ENCODE measurements at places on chromosomes 5 and 9. TPM values are rescaled to one million over a fixed set of nuclear protein-coding genes. Genes with fewer than 3 reads are reported as not detected.

- DNase-seq: no peak
Observed at GRCh38 chr9:72615931-72616330, 94.5 kb downstream of the TMC1 start.

DNA sequence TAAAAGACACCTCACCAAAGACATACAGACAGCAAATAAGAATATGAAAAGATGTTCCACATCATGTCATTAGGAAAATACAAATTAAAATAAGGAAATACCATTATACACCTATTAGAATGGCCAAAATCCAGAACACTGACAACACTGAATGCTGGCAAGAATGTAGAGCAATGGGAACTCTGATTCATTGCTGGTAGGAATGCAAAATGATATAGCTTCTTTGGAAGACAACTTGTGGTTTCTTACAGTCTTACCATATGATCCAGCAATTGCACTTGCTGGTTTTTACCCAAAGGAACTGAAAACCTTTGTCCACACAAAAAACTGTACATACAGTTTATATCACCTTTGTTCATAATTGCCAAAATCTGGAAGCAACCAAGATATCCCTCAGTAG lies 6.5 kb downstream of the TMEM161B start:
- no peak for DNase-seq

DNA sequence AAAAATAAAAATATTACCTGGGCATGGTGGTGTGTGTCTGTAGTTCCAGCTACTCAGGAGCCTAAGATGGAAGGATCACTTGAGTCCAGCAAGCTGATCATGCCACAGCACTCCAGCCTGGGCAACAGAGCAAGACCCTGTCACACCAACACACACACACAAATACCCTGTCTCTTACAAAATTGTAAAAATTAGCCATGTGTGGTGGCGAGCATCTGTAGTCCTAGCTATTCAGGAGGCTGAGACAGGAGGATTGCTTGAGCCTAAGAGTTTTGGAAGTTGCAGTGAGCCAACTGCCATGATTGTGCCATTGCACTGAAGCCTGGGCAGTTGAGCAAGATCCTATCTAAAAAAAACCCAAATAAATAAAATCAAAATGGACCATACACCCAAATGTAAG lies 32.1 kb upstream of the DENND4C start:
- DNase-seq: no peak

- DNase-seq: no peak
Observed at GRCh38 chr5:66494437-66494836, 101.8 kb upstream of the MAST4 start.

- no peak for DNase-seq
Observed at GRCh38 chr9:111502506-111502905, 18.3 kb upstream of the ECPAS start.

- no peak for DNase-seq
Observed at GRCh38 chr5:127961763-127962145, 121.8 kb upstream of the SLC12A2 start.

GRCh38 chr9:504921-505740 lies 290.5 kb downstream of the DOCK8 start:
- peak; percentile 19 for DNase-seq

DNA sequence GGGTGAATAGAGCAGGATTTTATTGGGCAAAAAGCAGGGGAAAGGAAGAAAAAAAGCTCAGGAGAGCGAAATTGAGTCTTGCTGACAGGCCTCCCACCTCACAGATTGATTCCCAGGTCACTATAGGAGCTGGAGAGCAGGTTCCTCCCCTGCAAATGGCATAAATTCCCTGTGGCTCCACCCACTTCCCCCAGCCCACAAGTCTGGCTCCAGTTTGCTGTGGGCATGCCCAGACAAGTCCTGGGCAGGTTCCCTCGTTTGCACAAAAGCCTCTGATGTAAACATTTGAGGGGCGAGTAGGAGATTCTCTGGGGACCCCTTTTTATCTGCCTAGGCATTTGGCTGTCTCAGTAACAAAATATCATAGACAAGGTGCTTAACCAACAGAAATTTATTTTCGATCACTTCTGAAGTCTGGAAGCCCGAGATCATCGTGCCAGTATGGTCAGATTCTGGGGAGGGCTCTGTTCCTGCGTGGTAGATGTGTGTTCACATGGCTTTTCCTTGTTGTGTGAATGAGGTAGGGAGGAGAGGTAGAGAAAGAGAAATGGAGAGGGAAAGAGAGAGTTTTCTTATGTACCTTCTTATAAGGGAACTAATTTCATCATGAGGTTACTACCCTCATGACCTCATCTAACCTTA lies 614.5 kb downstream of the MAT2B start:
- no peak for DNase-seq

The RAB3C gene
- polyA plus RNA-seq: not detected

The RIGI gene
- 17.7 TPM for polyA plus RNA-seq

The QRFP gene
- 0.75 TPM for polyA plus RNA-seq

The CCL21 gene
- polyA plus RNA-seq: not detected

Data from naive B cell (primary cell).